ENCODE measurements at places on chromosomes 16 and 17.

- H3K36me3 ChIP-seq, result no peaks in the 10 kb centered on the region
- no peak for DNase-seq
- peaks cover 30% of the 10 kb centered on the region for H3K27me3 ChIP-seq
- no peak overlapping the region for H3K27ac ChIP-seq
- no peak overlapping the region for H3K4me3 ChIP-seq
Observed at GRCh38 chr16:78034530-78034929, 12.2 kb downstream of the CLEC3A start.

DNA sequence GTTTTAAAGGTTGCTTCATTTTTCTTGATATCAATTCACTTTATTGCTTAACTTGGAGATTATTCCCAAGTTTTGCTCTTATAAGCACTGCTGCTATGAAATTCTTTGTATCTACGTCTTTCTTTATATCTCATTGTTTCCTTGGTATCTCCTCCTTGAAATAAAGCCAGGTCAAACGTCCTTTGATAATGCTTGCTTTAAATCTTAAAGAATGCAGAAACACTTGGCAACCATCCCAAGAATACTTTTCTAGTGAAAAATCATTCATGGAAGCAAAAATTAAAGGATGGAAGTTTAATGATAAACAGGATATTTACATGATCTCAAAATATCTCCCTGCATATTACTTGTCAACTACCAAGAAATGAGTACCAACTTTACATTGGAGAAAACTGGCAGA lies 175.2 kb downstream of the CPPED1 start:
- no peaks in the 10 kb centered on the region for H3K36me3 ChIP-seq
- no peaks in the 10 kb centered on the region for H3K4me1 ChIP-seq
- H3K27ac ChIP-seq, result no peak overlapping the region
- DNase-seq, result no peak

- H3K4me1 ChIP-seq, result peaks cover under 1% of the 10 kb centered on the region
- no peak for DNase-seq
- H3K27me3 ChIP-seq, result no peaks in the 10 kb centered on the region
- peaks cover 5% of the 10 kb centered on the region for H3K36me3 ChIP-seq
- no peak overlapping the region for H3K27ac ChIP-seq
- H3K4me3 ChIP-seq, result no peak overlapping the region
Observed at GRCh38 chr17:35094902-35095301, 24.8 kb downstream of the RAD51D start.

GRCh38 chr17:21375162-21375560 lies 996 bp upstream of the KCNJ12 start:
- H3K27ac ChIP-seq, result no peak overlapping the region
- H3K4me3 ChIP-seq, result no peak overlapping the region
- peaks cover 33% of the 10 kb centered on the region for H3K27me3 ChIP-seq
- no peaks in the 10 kb centered on the region for H3K36me3 ChIP-seq

DNA sequence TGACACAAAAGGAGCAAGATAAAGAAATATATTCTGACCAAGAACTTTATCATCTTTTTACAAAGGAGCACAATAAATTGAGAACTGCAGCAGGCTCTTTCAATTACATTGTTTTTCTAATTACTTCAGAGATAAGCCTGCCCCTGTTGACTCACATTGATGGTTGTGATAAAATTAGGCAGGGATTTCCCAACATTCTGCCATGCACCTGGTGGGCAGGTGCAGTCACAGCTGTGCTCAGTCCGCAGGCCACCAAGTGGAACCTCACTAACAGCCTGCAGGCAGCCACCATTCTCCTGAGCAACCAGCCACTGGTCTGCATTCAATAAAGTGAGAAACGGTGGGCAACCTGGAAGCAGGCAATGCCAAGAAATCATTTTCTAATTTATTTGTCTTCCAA lies 5.1 kb downstream of the FANCA start:
- no peak overlapping the region for H3K4me3 ChIP-seq
- H3K4me1 ChIP-seq, result peaks cover 3% of the 10 kb centered on the region
- no peaks in the 10 kb centered on the region for H3K27me3 ChIP-seq
- H3K36me3 ChIP-seq, result no peaks in the 10 kb centered on the region
- no peak overlapping the region for H3K27ac ChIP-seq
- DNase-seq, result no peak

DNA sequence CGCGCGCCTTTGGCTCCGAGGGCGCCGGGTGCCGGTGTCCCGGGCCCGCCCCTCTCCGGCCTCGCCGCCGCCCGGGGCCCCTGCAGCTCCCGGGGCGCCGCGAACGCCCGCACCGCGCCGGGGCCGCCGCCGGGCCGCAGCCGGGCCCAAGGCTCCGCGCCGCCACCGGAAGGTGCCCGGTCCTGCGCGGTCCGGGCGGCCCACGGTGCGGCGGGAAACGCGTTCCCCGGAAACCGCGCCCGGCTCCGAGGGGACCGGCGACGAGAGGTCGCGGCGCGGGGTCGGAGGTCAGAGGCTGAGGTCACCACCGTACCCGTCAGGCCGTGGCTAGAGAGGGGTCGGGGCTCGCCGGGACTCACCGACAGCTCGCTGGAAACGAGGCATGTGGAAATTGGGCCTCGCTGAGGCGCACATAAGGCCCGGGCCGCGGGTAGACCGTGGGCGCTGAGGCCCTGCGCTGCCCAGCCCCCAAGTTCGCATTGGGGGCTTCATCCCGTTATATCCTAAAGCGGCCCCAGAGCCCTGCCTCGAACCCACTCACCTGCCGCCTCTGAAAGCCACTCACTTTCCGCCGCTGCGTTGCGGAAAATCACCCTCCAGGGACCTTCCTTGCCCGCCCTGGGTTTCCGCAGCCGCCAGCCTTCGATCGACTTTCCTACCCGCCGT lies at the start of gene DUS1L:
DUS1L (minus strand) TSS at position 167 of the 666 bp plus-strand sequence. CDS start 745 bp downstream, outside the sequence.
- H3K36me3 ChIP-seq, result no peaks in the 10 kb centered on the region
- peak within 1 kb of the TSS; percentile 93 for H3K27ac ChIP-seq
- peak; percentile 64 for DNase-seq
- peak within 1 kb of the TSS; percentile 78 for H3K4me3 ChIP-seq
- no peaks in the 10 kb centered on the region for H3K4me1 ChIP-seq
- no peaks in the 10 kb centered on the region for H3K27me3 ChIP-seq

DNA sequence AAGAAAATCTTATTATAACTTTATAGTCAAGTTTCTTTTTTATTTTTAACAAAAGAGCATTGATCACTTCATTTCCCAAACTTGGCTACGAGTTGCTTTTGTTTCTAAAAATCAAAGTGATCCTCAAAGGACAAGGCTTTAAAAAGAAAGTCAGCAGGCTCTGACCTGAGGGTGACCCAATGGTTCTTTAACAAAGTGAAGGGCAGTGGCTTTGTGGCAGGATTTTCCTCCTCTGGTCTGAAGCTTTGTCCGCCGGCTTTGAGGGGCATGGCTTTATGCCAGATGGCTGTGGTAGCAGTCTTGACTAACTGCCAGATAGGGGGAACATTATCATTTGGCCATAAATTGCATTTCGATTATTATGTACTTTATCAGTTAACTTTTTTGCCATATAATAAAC lies 28.5 kb downstream of the IQCK start:
- no peaks in the 10 kb centered on the region for H3K4me1 ChIP-seq
- DNase-seq, result no peak
- no peak overlapping the region for H3K4me3 ChIP-seq
- no peaks in the 10 kb centered on the region for H3K36me3 ChIP-seq
- H3K27me3 ChIP-seq, result no peaks in the 10 kb centered on the region
- H3K27ac ChIP-seq, result no peak overlapping the region

GRCh38 chr16:57785385-57785784 lies 16.9 kb downstream of the KIFC3 start:
- no peak overlapping the region for H3K27ac ChIP-seq
- H3K4me1 ChIP-seq, result no peaks in the 10 kb centered on the region
- no peak for DNase-seq
- no peak overlapping the region for H3K4me3 ChIP-seq
- H3K36me3 ChIP-seq, result no peaks in the 10 kb centered on the region

- no peaks in the 10 kb centered on the region for H3K36me3 ChIP-seq
- DNase-seq, result no peak
- H3K27me3 ChIP-seq, result no peaks in the 10 kb centered on the region
- no peak overlapping the region for H3K4me3 ChIP-seq
- no peaks in the 10 kb centered on the region for H3K4me1 ChIP-seq
Observed at GRCh38 chr17:32588982-32589381, 102.2 kb downstream of the CDK5R1 start.

GRCh38 chr17:30524847-30525246 lies 47.6 kb downstream of the GOSR1 start:
- H3K27ac ChIP-seq, result peak overlapping the region; percentile 58
- DNase-seq, result no peak
- H3K36me3 ChIP-seq, result peaks cover 12% of the 10 kb centered on the region
- no peaks in the 10 kb centered on the region for H3K4me1 ChIP-seq
- H3K27me3 ChIP-seq, result no peaks in the 10 kb centered on the region

GRCh38 chr16:50011707-50012106 lies 13.3 kb upstream of the CNEP1R1 start:
- H3K4me1 ChIP-seq, result peaks cover 3% of the 10 kb centered on the region
- no peak overlapping the region for H3K4me3 ChIP-seq
- no peaks in the 10 kb centered on the region for H3K36me3 ChIP-seq
- DNase-seq, result no peak
- no peak overlapping the region for H3K27ac ChIP-seq
- peaks cover 22% of the 10 kb centered on the region for H3K27me3 ChIP-seq

DNA sequence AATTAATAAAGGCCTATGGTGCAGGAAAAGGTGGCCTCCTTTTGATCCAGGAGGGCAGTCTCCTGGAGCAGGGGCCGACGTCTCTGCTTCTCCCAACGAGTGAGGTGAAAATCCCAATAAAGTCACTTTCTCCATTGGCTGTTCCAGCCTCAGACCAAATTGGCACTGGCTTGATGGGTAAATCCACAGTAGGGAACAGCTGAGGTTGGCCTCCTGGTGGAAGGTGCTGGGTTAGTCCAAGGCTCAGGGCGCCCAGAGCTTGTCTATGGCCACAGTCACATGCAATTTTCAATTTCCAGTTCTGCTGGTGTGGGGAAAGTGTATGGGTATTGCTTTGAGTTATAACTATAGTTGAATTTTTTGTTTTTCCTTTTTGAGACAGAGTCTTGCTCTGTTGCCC lies 79.0 kb downstream of the NETO2 start:
- no peak overlapping the region for H3K27ac ChIP-seq
- no peaks in the 10 kb centered on the region for H3K27me3 ChIP-seq
- peaks cover 9% of the 10 kb centered on the region for H3K4me1 ChIP-seq
- DNase-seq, result no peak
- H3K36me3 ChIP-seq, result peaks cover 14% of the 10 kb centered on the region
- no peak overlapping the region for H3K4me3 ChIP-seq

DNA sequence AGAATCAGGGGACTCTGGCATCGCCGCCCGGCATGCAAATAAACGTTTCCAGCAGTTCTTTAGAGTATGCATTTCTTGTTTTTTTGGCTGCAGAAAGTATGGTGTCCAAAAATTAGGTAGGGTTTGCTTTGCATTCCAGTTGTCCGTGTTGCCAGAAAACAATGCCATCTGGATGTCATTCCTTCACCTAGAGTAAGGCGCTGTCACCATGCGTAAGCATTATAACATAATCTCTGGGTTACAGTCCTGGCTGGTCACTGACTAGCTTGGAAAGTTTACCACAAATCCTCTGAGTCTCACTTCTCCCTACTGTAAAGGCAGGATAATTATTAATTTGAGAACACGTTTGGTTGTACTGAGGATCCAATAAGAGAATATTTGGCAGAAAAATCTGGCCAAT lies 457.7 kb downstream of the XYLT1 start:
- H3K4me1 ChIP-seq, result peaks cover 20% of the 10 kb centered on the region
- no peak for DNase-seq
- peak overlapping the region; percentile 93 for H3K4me3 ChIP-seq
- no peak overlapping the region for H3K27ac ChIP-seq
- H3K36me3 ChIP-seq, result peaks cover 10% of the 10 kb centered on the region
- no peaks in the 10 kb centered on the region for H3K27me3 ChIP-seq

DNA sequence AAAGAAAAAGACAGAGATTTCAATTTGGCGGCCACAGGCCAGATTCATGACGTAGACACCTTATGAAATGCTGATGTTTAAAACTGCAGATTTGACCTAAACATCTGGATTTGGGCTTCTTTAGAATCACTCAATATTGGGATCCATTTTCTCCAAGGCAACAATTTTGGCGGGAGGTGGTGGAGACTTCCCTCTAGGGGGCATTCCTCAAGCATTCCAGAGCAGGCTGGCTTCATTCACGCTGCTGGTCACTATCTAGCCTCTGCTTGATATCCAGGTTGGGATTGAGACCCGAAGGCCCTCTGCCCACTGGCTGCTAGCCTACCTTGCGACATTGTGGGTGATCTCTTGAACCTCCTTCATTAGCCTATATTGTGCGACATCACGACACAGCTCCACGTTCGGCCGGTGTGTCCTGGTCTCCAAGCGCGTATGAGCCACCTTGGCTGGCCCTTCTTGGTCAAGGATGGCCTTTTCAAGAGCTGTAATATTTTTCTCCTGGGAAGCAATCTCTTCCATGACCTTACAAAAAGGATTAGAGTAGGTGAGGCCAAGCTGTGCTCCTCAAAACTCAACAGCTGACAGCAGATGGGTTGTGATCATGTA lies 24.5 kb downstream of the FBXO39 start:
- H3K4me3 ChIP-seq, result no peak overlapping the region
- H3K4me1 ChIP-seq, result no peaks in the 10 kb centered on the region
- no peak overlapping the region for H3K27ac ChIP-seq
- H3K36me3 ChIP-seq, result no peaks in the 10 kb centered on the region

DNA sequence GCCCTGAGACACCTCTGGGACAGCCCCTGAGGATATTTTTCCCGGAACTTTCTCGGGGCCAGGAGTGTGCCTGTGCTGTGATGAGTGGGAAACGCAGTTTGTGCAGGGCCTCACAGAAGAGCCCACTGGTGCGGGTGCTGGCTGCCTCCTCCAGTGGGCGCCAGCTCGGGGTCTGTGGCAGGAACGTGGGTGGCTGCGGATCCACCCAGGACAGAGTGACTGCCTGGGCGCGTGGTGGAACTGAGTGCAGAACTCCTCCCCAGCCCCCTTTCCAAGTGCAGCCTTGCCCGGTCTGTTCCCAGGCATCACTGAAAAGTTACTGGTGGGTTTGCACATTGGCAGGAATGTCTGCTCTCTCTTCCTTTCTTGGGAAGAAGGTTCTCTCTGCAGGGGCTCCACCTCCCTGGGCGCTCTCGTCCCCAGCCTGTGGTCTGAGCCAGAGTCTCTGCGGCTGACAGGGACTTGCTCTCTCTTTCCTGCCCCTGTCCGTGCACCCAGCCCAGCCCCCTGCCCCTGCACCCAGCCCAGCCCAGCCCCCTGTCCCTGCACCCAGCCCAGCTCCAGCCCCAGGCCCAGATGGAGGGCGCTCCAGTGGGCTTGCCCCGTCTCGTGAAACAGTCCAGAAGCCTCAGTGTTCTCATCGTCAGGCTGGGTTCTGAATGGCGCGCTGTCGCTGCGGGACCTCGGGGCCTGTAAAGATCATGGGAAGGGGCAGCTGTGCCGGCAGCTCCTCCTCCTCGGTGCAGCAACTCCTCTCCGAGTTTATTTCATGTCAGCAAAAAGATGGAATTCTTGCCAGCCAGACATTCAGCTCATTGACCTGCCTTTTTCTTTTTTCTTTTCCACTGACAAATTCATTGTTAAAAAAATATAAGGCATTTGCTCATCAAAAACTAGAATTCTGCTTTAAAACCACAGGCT lies 117.5 kb downstream of the BANP start:
- no peak for DNase-seq
- H3K4me1 ChIP-seq, result peaks cover 32% of the 10 kb centered on the region
- H3K27me3 ChIP-seq, result no peaks in the 10 kb centered on the region

- peak overlapping the region; percentile 92 for H3K27ac ChIP-seq
- no peaks in the 10 kb centered on the region for H3K27me3 ChIP-seq
- peaks cover 63% of the 10 kb centered on the region for H3K4me1 ChIP-seq
- no peaks in the 10 kb centered on the region for H3K36me3 ChIP-seq
- DNase-seq, result no peak
- H3K4me3 ChIP-seq, result peak overlapping the region; percentile 97
Observed at GRCh38 chr16:8867216-8867931, 1.4 kb downstream of the CARHSP1 start.

- no peaks in the 10 kb centered on the region for H3K27me3 ChIP-seq
- peak overlapping the region; percentile 100 for H3K27ac ChIP-seq
- peaks cover 12% of the 10 kb centered on the region for H3K36me3 ChIP-seq
Observed at GRCh38 chr17:75288770-75289114, 491 bp downstream of the SLC25A19 start.

Data from naive B cell (primary cell).